ENCODE measurements at places on chromosomes 1 and 21. TPM values are rescaled to one million over a fixed set of nuclear protein-coding genes. Genes with fewer than 3 reads are reported as not detected.

DNA sequence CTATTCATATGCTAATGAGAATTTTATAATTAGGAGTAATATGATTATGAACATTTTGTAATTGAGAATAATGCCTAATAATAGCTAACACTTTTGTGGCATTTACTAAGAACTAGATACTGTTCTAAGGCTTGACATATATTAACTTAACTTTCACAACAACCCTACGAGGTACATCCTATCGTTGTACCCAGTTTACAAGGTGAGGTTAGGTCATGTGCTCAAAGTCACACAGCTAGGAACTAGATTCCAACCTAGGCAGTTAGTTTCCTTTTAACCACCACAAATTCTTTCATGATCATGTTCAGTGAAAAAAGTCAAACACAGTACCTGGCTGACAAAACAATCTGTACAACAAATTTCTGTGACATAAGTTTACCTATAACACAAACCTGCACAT, 13.0 kb upstream of the ERRFI1 start:
- no peak for DNase-seq

- DNase-seq: no peak
Measured at GRCh38 chr1:187267827-187268226, 439.1 kb downstream of the PLA2G4A start.

- no peak for DNase-seq
Measured at GRCh38 chr1:160720356-160721085, 8.9 kb upstream of the CD48 start.

The CLCA1 gene
- total RNA-seq: not detected

GRCh38 chr1:43648876-43649477, 972 bp upstream of the KDM4A start:
- no peak for DNase-seq

GRCh38 chr1:18116777-18117176, 9.2 kb downstream of the IGSF21 start:
- no peak for DNase-seq

DNA sequence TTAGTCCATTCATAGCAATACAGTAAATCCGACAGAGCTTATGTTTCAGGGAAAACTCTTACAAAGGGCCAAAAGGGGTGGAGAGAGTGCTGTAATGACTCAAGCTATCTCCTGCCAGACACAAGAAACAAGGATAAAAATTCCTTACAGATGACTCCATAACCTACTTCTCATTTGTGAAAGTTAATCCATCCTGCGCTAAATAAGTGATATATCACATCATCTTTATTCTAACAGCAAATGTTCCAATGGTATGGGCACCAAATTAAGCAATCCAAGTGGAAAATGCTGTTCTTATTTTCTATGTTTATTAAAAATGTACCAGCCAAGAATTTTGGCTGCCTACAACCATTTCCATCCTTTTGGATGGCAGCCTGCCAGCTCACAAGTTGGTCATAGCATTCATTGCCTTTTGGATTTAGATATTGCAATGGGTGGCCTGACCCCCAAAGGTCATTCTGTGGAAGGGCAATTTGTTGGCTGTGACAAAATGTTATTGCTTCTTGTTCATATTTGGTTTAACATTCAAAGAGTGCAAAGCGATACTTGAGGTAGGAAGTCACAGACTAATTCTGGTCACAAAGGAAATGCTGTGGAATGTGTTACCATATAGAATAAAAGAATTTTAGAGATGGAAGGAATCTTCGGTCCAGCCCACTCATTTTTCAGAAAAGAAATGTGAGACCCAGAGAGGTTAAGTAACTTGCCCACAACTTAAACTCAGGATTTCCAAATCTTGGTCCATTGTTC, 2.8 kb upstream of the ENAH start:
- DNase-seq: peak; percentile 95

GRCh38 chr1:48003741-48004531, 6.8 kb upstream of the TRABD2B start:
- DNase-seq: peak; percentile 83

- no peak for DNase-seq
Measured at GRCh38 chr1:210332719-210333398, 4.2 kb downstream of the HHAT start.

DNA sequence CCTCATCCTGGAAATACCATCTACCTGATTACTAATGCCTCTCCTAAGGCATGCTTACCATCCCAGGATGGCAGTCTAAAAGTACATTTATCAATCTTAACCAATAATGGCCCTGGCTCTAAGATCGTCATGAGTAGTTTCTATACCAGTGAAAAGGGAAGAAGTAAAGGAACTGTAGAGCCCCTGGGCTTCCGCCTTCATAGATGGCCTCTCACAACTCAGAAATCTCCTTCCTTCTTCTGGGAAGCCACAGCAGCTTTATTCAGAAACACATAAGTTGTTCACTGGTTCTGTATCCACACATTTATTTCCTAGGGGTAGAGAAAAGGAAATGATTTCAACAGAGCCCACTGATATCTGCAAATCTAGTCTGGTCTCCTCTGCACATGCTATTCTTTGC, 41.0 kb upstream of the CD5L start:
- DNase-seq: no peak

Measured in H4 (cell line).